ENCODE measurements at places on chromosomes 7 and 10.

DNA sequence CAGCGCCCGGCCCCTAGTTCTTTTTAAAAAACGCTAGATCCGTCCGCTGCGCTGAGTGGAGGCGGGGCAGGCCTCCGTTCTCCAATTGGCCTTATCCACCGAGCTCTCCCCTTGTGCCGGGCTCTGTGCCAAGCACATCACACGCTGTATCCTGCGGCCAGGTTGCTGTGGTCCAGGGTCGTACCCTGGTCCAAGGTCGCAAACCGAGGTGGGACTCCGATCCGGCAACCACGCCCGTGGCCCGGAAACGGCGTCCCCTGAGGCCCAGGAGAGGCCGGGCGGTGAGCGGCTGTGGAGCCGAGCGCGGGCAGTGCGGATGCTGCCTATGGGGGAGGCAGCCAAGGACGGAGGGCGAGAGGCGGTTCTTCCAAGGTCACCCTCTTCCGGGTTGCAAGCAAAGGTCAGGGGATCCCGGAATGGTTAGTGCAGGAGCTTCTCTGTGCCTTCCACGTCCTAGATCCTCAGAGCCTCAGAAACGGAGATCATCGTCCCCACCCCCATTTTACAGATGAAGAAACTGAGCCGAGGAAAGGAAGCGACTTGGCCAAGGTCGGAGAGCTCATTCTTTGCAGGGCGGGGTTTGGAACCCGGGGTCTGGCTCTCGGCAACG lies 72.4 kb upstream of the LRRC4 start:
- DNase-seq, result no peak

GRCh38 chr10:117477961-117478670 lies 64.4 kb upstream of the EMX2 start:
- peak; percentile 78 for DNase-seq

- DNase-seq, result no peak
Measured at GRCh38 chr7:111844904-111845671, 282.8 kb upstream of the IMMP2L start.

DNA sequence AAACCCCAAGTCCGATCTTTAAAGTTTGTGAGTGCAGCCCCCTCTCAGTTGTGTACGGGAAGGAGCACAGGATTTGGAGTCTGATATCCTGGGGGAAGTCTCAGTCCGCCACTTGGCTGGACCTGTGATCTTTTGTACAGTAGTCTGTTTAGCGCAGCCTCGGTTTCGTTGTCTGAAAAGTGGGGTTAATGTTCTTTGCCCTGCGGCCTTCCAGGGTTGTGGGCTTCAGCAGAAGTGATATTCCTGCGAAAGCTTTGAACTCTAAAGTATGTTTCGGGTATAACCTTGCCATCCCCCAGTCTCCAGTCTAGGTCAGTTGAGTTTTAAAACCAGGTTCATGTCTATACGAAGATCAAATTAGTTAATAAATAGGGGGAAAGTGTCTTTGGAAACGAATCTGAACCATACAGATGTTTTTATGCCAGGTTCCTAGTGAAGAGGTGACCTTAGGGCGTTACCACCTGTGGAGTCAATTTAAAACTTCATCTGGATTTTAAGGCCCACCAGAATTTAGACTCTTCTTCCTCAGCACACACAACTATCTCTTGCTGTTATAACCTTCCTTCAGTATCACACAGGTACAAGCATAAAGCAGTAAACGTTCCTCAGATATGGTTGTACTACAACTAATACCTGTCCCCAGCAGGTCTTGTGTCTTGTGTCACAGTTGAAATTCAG lies 904 bp downstream of the R3HCC1L start:
- no peak for DNase-seq

GRCh38 chr7:139043823-139044812 lies 8.3 kb upstream of the ZC3HAV1L start:
- DNase-seq, result no peak

DNA sequence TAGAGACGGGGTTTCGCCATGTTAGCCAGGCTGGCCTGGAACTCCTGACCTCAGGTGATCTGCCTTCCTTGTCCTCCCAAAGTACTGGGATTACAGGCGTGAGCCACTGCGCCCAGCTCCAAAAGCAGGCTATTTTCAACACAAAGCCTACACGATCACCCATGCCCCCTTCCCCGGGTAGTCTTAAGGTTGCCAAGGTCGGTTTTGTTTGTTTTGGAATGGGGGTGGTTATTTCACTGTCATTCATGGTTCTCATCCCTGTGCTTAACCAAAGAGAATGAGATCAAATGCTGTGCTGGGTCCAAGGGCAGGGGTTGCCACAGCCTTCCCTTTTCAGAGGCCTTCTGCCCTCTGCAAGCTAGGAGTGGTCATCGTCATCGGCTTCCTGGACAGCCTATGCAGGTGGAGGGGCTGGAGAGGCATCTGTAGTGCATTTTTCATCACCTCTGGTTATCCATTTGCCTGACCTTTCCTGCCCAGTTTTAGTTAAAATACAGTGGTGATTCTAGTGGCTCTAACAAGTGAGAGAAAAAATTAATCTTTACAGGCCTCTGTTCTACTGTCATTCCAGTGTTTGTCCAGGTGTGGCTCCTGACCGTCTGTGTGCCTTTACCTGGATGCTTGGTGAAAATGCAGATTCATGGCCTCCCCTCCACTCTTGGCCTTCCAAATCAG lies 11.4 kb downstream of the BLVRA start:
- no peak for DNase-seq

DNA sequence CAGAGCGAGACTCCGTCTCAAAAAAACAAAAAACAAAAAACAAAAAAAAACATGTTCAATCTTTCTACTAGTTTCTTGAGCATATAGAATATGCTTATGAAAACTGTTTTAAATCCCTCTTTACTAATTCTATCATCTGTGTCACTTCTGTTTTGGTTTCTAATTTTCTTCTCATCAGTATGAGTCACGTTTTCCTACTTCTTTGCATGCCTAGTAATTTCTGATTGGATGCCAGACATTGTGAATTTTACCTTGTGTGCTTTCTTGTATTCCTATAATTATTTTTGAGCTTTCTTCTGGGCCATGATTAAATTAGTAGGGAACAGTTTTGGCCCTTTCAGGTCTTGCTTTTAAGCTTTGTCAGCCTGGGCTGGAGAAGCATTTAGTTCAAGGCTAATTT lies 9.9 kb downstream of the MICU1 start:
- no peak for DNase-seq

- DNase-seq, result no peak
Measured at GRCh38 chr10:34757933-34758332, 57.2 kb downstream of the PARD3 start.

GRCh38 chr7:95684037-95684436 lies 87.7 kb upstream of the PDK4 start:
- DNase-seq, result peak; percentile 21

DNA sequence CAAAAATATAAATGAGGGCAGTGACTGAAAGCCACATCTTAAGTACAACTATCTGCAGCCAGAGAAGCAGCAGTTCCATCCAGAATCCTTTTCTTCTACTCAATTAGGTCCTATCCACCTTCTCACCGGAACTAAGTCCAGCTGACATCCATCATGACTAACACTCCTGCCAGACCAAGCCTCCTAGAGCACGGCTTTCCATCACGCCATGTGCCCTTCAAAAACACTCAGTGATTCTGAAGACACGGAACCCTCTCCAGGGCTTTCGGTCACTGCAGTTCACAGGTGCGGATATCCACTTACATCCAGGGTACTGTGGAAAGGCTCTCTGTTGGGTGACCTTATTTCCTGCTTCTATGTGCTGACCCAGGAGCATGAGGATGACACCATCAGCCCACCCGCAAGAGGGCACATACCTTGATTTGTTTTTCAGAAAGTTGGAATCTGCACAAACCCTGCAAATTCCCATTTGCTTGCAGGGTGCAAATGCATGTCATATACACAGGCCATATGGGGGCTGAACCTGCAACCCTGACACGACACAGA lies 64.3 kb downstream of the FAM171A1 start:
- DNase-seq, result no peak

DNA sequence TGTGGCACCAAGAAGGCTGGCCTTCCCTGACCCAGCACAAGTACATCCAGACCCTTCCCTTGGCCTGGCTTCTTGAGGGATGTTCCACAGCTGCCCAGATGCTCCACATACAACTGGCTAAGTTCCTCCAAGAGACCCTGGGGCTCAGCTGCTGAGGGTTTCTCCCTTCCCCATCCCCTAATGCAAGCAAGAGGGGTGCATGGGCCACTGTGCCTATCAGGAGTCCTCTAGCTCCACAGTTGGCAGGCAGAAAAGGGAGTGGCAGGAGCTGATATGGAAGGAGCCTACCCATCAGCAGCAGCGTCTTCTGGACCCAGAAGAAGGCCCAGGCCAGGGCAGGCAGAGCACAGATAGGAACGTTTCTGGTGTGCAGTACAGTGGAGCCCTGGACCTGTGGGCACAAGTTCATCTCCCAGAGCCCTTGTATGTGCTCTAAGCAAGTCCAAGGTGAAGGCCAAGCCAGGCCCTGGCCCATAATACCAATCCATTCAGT lies 26.2 kb downstream of the VSIR start:
- no peak for DNase-seq

DNA sequence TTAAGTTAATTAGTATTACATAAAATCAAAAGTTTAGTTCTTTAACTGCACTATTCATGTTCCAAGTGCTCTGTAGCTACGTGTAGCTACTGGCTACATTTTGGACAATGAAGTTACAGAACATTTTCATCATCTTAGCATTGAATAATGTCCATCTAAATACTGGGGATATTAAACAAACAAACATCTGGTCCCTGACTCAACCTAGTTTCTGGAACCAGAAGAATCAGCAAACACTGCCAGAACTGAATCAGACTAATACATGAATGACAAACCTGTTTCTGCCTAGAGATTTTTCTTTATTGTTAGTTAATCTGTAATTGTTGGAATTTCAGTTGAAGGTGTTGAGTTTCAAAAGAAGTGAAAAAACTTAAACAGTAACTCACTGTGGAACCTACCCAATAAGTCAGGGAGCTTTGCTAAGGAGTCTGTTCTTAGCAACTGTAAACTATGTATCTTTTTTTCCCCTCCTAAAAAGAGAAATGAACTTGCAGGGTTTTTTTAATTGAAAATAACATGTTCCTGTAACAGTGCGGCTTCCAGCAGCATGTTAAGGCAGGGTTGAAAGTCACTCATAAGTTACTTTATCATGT lies 58.3 kb downstream of the CDK13 start:
- peak; percentile 54 for DNase-seq

GRCh38 chr7:36284456-36285090 lies 105.1 kb upstream of the ANLN start:
- DNase-seq, result no peak

DNA sequence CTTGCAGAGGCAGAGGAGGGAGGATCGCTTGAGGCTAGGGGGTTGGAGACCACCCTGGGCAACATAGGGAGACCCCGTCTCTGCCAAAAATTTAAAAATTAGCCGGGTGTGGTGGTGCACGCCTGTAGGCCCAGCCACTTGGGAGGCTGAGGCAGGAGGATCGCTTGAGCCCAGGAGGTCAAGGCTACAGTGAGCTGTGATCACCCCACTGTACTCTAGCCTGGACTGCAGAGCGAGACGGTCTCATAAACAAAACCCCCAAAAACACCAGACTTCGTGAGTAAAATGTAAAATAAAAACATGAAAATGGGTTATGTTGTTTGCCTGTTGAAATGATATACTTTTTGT lies 699 bp downstream of the LHPP start:
- DNase-seq, result no peak

GRCh38 chr10:110487411-110488331 lies 10.0 kb upstream of the DUSP5 start:
- no peak for DNase-seq

GRCh38 chr7:101815826-101816594 lies 1.4 kb upstream of the CUX1 start:
- peak; percentile 58 for DNase-seq

- no peak for DNase-seq
Measured at GRCh38 chr10:97736403-97736901, 476 bp upstream of the ZFYVE27 start.

- peak; percentile 62 for DNase-seq
Measured at GRCh38 chr10:88553116-88553752, 29.9 kb downstream of the RNLS start.

GRCh38 chr10:70584909-70585544 lies 17.5 kb downstream of the PRF1 start:
- DNase-seq, result no peak

- DNase-seq, result no peak
Measured at GRCh38 chr10:42637648-42638054, 719 bp downstream of the ZNF33B start.

DNA sequence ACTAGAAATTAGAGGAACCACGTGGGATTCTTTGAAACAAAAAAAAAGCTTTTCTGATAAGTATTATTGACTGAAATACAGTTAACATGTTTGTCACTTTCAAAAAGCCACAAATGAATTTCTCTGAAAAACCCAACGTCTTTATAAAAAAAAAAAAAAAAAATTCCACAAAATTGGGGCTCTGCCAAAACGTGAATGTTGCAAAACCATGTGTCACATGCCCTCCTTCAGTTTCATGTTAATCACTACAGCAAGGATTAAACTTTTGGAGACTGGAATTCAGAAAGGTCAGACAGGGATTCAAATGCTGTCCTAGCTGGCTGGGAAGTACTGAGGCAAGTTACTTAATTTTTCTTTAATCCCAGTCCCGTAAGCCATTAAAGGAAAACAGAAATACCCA lies 278.0 kb upstream of the KLF14 start:
- peak; percentile 80 for DNase-seq

DNA sequence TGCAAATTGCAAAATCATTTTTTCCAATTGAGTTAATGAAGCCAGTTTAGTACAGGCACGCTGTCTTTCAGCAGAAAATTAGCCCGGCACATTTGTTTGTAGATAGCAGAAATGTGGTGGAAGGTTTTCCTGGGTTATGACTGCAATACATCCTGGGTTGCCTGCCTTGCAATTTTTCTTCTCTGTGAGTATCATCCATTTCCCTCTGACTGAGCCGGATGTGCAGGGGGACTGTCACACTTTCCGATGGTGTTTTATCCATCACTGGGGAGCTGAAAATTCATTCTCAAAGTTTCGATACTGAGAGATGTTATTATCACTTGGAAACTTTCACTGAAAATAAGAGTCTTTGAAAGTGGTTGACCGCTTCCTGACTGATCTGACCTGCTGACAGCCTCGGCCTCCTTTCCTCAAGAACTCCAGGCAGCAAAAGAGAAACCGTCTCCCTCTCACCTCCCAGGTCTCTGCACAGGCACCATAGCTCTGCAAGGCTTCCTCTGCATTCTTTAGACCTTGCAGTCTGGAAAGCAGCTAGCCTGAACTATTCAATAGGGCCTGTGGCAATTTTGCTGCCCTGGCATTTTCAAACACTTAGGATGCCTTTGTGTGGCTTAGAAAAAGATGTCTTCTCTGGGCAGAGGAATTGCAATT lies 320.8 kb upstream of the NRP1 start:
- DNase-seq, result no peak

Measured in GM04504 (cell line).